Activated CD4-positive, CD25-positive, alpha-beta regulatory T cell treated with anti-CD3 and anti-CD28 coated beads, Interleukin-2, amount 50 U/mL, for 16 hours (primary cell): ENCODE measurements at places on chromosomes 5 and 9.

GRCh38 chr5:11248966-11249365 is 487.9 kb upstream of the DAP start:
- no peak for DNase-seq

DNA sequence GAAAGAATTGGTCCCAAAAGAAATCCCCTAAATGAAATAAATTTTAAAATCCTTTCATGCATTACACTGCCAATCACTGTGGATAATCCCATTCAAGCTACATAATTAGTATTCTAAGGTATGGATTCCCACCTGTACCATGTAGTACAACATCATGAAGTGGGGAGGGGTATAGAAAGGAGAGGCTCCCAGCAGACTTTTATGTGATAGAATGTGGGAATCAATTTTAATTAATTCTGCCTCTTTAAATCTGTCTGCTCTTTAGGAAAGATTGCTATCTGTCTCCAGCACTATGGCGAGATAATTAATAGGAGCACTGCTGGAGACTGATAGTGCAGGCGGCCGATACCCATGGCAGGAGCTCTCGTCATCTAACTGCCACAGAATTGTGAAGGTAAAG is 95.4 kb downstream of the CDH12 start:
- no peak for DNase-seq

GRCh38 chr5:92637247-92637646 is 943.8 kb downstream of the NR2F1-AS1 start:
- DNase-seq, result no peak

DNA sequence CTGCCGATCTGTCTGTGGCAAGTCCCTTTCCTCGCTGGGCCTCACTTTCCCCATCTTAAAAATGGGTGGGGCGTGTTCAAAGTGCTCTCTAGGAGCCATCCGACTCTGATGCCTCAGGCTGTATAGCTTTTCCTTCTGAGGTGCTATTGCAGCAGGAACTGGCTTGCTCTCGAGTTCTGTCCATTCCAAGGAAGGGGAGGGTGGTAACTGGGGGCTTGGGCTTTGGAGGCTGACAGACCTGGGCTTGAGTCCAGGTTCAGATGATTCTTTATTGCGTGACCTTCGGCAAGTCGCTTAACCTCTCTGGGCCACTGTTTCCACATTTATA is 139.5 kb downstream of the RGS3 start:
- DNase-seq, result no peak

- DNase-seq, result no peak
Measured at GRCh38 chr9:99851500-99851822, 29.8 kb downstream of the NR4A3 start.

DNA sequence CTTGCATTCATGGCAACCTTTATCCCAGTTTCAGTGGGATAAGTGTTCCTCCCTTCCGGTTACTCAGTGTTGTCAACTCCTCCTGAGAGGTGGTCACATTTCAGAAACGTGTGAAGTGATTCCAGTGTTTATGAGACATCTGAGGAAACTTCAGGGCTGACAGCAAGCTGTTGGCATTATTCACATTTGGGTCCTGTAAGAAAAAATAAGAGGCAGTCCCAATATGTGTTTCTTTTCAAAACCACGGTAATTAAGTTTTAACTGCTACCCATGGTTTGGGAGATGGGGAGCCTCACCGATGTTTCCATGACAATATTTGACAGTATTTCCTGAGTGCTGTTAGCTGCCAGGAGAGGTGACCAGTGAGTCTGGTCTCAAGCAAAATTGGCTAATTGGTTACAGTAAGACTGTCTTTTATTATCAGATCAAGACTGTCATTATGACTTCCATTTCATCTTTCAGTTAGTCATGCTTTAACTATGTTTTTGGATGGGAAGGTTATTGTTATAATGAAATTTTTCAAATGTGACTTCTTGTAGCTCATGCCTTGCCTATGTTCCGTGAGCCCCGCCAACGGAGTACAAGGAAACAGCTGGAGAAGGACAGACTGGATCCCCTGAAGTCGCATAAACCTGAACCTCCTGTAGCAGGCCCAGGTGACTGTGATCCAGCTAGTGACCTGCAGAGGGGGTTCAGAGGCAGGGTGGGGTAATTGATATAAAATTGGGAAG is 115.3 kb downstream of the GDNF start:
- DNase-seq, result no peak

- DNase-seq, result no peak
Measured at GRCh38 chr9:131117762-131118145, 7.6 kb upstream of the NUP214 start.
